T-cell (primary cell): ENCODE measurements at places on chromosomes 3 and 15. TPM values are rescaled to one million over a fixed set of nuclear protein-coding genes. Genes with fewer than 3 reads are reported as not detected.

- DNase-seq, result no peak
These were observed at the start of gene GMNC for GRCh38 chr3:190862209-190863118. Gene GMNC, minus strand, starts transcription at chr3:190862694. Its CDS starts 79 bp downstream, at chr3:190862615.

DNA sequence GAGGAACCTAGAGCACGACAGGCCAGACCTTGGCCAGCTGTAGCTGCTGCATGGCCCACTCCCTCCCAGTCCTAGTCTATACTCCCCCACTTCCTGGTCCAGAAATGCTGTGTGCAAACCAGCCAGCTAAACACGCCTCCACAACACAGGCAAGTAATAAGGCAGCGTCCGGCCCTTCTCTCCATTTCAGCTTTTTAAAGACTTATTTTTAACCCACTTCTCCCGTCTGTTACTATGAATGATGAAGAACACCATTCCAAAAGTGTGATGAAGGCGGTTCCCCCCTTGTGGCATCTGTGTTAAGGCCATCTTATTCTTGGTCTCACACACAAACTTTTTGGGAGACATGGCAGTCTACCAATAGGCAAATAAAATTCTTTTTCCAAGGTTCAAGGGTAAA is 164.1 kb upstream of the CHRNA7 start:
- DNase-seq, result no peak

The CHRFAM7A gene
- total RNA-seq, result 1.1 TPM

The SERINC4 gene
- total RNA-seq, result 0.26 TPM

The MME gene
- 2.2 TPM for total RNA-seq

- no peak for DNase-seq
These were observed 404.4 kb upstream of the KCNMB2 start for GRCh38 chr3:178131801-178132200.

DNA sequence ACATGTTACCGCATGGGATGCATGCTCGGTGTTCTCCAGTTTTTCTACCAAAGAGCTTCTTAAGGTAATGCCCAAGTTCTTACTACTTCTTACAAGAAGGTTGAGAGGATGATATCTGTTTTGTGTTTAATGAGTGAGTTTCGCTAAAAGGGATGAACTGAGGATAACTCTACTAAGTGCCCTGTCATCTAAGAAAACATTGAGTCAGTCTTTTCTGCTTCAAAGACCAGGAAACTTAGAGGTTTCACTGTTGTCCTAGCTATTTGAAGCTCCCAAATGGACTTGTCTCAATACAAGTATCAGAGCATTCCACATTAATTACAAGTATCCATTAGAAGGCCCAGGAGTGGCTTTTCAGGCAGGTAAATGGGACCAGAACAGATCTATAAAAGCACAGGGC is 296.2 kb downstream of the KBTBD8 start:
- DNase-seq, result no peak

DNA sequence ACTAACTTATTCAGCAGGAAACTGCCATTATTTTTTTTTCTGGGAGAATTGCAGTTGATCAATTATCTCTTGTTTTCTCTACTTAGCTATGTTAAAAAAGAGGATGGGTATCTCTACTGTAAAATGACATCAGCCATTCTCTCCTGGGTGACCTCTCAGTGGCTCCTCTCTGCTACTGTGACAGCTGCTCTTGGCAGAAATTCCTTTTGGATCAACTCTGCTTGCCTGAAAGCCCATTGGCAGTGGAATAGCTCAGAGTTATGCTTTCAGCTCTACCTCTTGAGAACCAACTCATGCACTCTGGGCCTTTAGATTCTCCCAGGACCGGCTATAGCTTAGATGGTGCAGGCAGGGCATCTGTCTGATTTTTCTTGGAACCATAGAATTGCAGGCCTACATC is 99.9 kb upstream of the GAP43 start:
- no peak for DNase-seq

The BTLA gene
- 15.2 TPM for total RNA-seq

- DNase-seq, result no peak
These were observed 73.7 kb downstream of the CCNL1 start for GRCh38 chr3:157086060-157086750.

GRCh38 chr15:26537663-26538062 is 235.2 kb downstream of the GABRB3 start:
- no peak for DNase-seq

DNA sequence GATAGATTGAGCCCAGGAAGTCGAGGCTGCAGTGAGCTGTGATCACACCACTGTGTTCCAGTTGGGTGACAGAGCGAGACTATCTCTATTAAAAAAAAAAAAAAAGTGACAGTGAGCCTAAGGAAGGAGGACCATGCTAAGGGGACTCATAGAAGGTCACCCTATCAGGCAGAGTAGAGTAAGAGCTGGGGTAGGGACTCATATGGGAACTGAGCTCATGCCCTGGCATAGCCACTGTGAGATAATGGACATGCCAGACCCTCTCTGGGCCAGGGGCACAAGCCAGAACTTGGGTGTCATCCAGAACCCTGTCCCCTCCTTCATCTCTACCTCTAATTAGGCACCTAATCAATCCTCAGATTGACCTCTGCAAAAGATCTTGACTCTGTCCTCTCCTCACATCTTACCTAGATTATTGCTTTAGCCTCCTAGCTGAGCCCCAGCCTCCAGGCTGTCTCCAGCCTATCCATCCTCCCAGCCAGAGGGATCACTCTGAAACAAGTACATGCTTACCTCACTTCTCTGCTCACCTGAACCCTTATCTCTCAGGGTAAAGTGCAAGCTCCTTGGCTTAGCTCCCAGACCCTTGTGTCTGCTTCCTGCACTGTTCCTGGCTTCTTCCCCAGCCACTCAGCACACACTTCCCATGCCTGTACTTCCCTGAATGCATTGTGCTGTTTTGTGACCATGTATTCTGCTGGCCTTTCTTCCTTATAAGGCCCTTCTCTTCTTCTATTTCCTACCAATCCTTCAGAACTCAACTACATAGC is 76.4 kb downstream of the DAPK2 start:
- no peak for DNase-seq
